Activated naive CD8-positive, alpha-beta T cell treated with anti-CD3 and anti-CD28 coated beads, Interleukin-2, amount 50 U/mL, for 16 hours (primary cell): ENCODE measurements at places on chromosomes 5 and 9.

DNA sequence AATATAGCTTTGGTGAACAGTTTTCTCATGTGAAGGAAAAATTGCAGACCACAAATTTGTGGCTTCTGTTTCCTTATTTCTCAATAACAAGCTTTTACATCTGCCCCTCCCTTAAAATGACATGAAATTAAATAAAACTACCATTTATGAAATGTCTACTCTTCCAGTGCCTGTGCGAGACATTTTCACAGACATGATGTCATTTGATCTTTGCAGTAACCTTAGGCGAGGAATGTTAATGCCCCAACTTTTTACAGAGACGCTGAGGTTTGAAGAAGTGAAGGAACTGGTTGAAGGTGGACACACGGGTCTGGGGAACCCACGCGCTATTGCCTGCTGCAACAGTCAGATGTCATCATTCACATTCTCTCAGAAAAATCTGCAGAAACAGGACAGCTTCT, 61.5 kb downstream of the OSTF1 start:
- DNase-seq = no peak

GRCh38 chr5:81579262-81579924, 171.5 kb downstream of the SSBP2 start:
- DNase-seq = no peak

DNA sequence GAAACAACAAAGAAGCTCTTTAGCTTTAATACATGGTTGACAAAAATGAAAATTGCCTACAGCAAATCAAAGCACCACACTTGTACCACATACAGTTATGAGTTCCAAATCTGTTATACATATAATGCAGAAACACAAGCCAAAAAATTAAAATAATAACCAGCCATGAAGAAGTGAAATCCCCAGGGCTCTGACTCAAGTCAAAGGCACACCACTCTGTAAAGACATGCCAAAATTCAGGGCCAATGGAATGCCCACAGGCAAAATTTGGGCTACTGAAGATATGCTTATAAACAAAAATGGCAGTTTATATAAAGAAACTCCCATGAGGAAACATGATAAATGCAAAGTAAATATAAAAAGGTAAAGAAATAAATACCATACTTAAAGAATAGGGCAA, 29.0 kb downstream of the THBS4 start:
- no peak for DNase-seq

DNA sequence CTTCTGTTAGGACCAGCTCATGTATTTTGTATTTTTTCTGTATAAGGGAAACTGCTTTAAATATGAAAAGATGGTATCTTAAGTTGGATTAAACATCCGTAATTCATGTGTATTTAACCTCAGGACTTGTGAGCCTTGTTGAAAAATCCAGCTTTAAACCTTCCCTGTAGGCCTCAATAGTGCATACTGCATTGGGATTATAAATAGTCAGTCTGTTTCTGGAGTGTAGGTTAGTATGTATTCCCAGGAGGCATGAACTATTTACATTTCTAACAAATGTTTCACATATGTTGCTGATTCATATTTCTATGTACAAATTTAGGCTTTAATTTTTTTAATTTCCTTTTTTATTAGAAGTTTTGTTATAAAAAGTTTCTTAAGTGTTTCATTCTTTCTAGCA, 137.9 kb upstream of the GRHPR start:
- no peak for DNase-seq

DNA sequence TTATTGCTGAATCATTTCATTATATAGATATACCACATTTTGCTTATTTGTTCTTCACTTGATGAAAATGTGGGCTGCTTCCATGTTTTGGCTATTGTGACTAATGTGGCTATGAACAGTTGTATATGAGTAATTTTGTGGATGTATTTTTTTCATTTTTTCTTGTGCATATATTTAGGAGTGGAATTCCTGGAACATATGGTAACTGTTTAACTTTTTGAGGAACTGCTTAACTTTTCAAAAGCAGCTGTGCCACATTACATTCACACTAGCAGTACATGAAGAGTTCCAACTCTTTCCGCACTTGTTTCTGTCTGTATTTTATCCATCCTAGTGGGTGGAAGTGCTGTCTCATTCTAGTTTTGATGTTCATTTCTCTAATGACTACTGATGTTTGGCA, 67.8 kb downstream of the JAK2 start:
- no peak for DNase-seq
